ENCODE measurements at places on chromosomes 2 and 18.

- no peak for DNase-seq
These were observed 9.3 kb downstream of the MAP4K4 start for GRCh38 chr2:101706819-101707177.

DNA sequence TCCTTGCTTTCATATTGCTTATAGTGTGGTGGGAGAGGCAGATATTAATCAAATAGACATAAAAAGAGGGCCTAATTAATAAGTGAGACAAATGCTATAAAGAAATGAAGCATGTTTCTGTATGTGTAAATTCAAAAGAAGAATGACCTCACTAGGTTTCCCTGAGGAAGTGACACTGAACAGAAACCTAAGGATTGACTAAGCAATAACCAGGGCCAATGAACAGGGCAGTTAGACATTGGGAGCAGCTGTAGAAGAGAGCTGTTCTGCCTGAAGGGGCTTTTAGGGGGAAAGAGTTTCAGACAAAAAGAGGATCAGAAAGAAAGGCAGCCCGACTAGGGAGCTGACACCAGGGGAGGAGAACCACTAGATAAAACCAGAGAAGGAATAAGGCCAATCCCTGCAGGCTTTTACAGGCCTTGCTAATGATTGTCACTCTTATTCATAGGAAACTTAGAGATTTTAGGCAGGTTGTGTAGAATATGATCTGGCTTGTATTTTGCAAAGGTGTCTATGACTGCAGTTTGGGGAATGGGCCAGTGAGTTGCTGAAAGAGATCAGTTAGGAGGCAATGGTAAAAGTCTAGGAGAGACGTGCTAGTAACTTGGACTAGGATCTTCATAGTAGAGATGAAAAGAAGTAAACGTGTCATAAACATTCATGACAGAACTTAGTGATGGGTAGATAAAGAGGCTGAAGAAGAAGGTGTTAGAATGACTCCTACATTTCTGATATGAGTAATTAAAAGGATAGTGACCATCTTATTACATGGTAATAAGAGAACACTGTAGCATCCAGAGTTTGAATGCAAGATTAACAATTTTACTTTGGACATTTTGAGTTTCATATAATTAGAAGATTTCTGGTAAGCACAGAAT lies 26.8 kb upstream of the NABP1 start:
- no peak for DNase-seq

GRCh38 chr18:2958819-2959298 lies 54.1 kb downstream of the LPIN2 start:
- no peak for DNase-seq

DNA sequence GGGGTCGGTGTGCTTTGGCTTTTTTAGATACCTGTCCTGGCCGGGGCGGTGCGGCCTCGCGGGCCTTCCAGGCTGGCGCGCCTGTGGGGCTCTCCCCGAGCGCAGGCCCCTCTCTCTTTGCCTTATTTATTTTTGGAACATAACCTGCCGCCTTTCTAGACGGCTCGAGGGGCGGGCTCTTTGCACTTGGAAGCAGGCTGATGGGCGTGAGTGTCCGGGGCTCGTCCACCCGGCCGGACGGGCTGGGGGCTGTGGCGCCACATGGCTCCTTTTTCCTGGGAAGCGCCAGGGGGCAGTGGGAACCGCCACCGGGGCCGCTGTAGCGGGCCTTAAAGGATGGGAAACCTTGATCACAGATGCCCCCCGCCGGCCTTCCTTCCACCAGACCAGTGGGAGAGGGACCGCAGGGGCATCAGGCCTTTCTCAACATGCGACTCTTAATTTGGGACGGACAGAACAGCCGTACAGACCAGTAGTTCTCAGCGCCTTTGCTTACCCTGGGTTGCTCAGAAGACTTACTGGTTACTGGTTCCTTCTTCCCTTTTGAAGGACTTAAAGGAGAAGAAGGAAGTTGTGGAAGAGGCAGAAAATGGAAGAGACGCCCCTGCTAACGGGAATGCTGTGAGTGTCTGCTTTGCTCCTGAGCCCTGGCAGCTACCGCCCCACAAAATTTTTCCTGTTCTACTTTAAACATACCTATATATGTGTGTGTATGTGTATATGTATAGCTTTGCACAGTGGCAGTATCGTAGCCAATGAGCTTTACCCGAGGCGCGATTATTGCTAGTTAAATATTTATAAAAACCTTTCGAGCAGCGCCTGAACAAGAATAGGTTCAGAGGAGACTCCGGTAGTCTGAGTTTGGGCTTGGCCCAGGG lies 2.7 kb downstream of the PTMA start:
- no peak for DNase-seq

GRCh38 chr2:64979744-64980143 lies 9.5 kb upstream of the SLC1A4 start:
- no peak for DNase-seq

DNA sequence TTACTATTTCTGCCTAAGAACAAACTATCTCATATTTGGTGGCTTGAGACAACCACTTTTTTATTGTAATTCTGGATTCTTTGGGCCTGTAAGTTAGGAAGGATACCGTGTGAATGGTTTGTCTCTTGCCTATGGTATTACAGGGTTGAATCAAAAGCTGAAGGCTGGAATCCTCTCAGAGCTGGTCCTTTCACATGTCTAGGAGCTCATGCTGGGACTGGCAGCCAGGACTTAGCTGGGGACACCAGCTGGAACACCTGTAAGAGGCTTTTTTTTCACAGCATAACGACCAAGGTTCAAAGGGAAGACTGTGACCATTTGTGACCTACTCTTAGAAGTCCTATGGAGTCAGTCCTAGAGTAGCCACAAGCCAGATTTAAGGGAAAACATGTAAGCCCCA lies 226.3 kb downstream of the ZNF804A start:
- DNase-seq = no peak

DNA sequence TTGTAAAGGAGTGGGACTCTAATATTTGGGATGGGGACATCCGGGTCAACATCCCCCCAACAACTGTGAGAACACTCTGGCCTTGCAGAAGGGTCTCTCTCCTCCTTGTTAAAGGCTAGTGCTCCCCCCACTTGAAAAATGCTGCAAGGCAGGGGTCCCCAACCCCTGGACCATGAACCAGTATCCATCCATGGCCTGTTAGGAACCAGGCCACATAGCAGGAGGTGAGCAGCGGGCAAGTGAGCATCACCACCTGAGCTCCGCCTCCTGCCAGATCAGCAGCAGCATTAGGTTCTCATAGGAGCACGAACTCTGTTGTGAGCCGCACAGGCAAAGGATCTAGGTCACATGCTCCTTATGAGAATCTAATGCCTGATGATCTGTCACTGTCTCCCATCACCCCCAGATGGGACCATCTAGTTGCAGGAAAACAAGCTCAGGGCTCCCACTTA lies 243.9 kb upstream of the ID2 start:
- no peak for DNase-seq

DNA sequence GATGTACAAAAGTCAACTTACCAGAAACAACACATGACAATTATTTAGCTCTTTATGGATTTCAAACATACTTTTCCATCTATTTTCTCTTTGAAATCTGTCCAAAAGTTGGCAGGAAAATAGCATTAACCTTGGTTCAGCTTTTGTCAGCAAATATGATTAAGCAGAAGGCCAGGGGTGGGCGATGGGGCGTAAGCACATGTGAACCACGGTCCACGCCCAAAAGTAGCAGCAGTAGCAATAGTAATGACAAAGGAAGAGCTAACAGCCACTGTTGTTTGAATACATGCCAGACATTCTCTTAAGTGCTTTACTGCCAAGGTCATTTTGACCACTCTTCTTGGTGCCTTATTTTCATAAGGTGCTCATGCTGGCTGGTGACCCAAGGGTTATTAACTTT lies 73.5 kb downstream of the ANTXR1 start:
- DNase-seq = no peak

- no peak for DNase-seq
These were observed 56.0 kb upstream of the NFU1 start for GRCh38 chr2:69493268-69493667.

- DNase-seq = no peak
These were observed 239.6 kb downstream of the MREG start for GRCh38 chr2:215773728-215774127.

DNA sequence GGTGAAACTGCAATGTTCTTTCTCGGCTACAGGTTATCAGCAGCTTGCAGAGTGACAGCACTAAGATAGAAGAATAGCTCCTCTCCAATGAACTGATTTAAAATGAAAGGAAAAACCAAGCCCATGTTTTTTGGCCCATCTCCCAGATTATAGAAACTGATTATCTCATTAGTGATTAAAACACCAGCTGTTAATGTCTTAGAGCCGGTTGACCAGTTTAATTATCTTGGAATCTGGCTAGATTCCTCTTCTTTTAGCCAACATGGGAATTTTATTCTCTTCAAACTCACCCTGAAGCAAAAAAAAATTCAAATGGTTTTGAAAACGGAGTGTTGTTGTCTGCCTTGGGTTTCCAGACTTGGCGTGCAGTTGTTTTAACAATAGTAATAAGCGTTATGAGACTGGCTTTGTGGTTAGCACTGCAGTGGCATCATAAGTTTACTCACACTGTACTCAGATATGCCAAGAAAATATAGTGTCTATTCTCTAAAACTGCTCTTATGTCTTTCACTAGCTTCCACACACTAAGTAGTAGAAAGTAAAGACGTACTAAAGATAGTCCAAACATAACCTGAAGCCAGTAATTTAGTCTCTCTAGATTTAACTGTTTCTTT lies 665.3 kb downstream of the STK39 start:
- DNase-seq = no peak

DNA sequence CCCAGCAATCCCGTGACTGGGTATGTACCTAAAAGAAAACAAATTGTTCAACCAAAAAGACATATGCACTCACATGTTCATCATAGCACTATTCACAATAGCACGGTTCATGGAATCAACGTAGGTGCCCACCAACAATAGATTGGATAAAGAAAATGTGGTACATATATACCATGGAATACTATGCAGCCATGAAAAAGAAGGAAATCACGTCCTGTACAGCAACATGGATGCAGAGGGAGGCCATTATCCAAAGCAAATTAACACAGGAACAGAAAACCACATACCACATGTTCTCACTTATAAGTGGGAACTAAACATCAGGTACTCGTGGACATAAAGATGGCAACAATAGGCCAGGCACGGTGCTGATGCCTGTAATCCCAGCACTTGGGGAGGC lies 207.9 kb upstream of the TNP1 start:
- no peak for DNase-seq

DNA sequence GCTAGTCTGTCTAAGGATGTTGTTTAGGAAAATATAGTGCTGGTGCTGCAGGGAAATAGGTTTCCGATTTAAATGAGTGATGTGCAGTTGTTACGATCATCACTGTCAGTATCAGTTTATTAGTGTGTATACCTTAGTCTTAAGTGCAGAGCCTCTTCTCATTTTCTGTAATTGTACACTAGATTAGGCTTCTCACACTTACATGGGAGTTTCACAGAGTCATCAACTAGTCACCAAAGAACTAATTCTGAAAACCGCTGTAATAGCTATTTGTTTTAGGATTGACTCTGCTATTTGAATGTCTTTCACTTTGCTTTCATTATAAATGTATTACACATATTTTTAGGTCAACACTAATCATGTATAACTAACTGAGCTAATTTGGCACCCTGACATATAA lies 99.8 kb upstream of the ZEB2 start:
- no peak for DNase-seq

- DNase-seq = no peak
These were observed 813 bp downstream of the NDC80 start for GRCh38 chr18:2572171-2572569.

GRCh38 chr2:219998714-219999227 lies 371.3 kb downstream of the SLC4A3 start:
- no peak for DNase-seq

DNA sequence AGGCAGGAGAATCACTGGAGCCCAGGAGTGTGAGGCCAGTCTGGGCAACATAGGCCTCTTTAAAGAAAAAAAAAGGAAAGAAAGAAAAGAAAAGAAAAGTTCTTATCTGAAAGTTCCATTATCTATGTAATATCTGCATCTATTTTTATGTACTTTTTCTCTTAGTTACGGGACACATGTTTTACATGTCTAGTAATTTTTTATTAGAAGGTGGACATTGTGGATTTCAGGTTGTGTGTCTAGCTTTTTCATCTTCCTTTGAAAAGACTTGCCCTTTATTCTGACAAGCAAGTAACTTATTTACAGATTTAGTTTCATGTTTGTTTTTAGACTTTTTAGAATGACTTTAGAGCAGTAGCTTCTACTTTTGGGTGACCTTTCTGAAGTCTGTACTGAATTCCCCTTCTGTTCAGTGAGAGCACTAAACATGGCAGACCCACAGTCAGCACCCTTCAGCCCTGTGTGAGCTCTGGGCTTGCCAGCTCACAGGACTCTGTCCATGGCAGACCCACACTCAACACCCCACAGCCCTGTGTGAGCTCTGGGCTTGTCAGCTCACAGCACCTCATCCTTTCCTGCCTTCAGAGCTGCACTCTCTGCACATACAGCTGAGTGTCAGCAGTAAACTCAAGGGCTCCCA lies 17.5 kb downstream of the TRAPPC12 start:
- DNase-seq = no peak

DNA sequence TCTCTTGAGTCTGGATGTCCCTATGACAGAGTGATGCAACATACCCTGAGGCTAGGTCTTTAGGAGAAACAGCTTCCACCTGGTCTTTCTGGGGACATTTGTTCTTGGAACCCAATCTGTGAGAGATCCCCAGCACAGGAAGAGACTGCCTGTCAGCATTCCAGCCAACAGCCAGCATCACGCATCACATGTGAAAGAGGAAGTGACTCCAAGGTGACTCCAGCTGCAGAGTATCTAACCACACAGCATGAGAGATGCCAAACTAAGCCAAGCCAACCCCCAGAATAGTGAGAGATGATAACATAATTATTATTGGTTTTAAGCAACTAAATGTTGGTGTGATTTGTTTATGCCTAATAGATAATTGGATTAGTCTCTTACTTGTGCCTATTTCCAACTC lies 35.7 kb downstream of the C18orf63 start:
- DNase-seq = no peak

- no peak for DNase-seq
These were observed 83.5 kb upstream of the CPO start for GRCh38 chr2:206855585-206856433.

DNA sequence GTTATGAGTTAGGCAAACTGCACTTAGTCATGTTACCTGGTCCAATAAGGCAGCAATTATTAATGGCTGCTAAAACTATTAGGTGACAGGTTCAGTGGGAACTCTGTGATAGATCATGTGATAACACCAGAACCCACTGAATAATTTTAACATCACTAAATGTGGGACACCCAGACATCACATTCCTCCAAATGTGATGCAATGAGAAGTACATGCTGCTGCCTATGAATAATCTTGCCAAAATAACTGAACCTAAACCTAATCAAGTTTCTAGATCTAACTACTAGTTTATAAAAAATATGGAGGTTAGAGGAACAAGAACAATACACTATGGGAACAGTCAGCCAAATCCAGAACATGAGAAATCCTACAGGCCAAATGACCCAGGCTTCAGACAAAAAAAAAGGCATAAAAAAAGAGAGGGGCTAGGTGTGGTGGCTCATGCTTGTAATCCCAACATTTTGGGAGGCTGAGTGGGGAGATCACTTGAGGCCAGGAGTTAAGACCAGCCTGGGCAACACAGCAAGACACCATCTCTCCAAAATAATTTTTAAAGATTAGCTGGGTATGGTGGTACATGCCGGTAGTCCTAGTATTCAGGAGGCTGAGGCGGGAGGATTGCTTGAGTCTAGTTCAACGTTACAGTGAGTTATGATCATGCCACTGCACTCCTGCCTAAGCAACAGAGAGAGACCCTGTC lies 7.0 kb upstream of the ACTR2 start:
- no peak for DNase-seq

- no peak for DNase-seq
These were observed 36.6 kb downstream of the CYB5A start for GRCh38 chr18:74255131-74255616.

All from iPS DF 6.9 (cell line).